Esophagus squamous epithelium (tissue), 5 donors: ENCODE measurements at places on chromosomes 4 and X. TPM values are rescaled to one million over a fixed set of nuclear protein-coding genes. Genes with fewer than 3 reads are reported as not detected.

DNA sequence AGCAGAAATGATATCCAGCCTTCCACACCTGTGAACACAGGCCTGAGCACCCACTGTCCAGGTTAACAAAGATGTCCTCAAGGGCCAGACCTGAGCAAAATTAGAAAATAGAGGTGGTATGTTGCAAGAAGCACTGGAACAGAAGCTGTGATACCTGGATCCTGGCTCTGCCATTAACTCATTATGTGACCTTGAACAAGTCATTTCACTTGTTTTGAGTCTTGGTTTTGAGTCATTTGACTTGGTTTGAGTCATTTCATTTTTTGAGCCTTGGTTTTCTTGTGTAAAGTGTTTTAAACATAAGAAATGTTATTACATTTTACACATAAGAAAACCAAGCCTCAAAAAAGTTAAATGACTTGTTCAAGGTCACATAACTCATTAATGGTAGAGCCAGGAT lies 2.9 kb upstream of the NWD2 start:
- H3K4me1 ChIP-seq = peaks cover 4% of the 10 kb centered on the region
- no peak overlapping the region for H3K4me3 ChIP-seq
- no peak overlapping the region for H3K27ac ChIP-seq
- peaks cover 12% of the 10 kb centered on the region for H3K27me3 ChIP-seq
- no peaks in the 10 kb centered on the region for H3K36me3 ChIP-seq
- DNase-seq = no peak

GRCh38 chr4:82430964-82431745 lies 765 bp downstream of the ENOPH1 start:
- H3K36me3 ChIP-seq = peaks cover 27% of the 10 kb centered on the region
- H3K4me1 ChIP-seq = peaks cover 6% of the 10 kb centered on the region
- H3K27ac ChIP-seq = peak overlapping the region; percentile 100
- H3K4me3 ChIP-seq = peak overlapping the region; percentile 87
- peak; percentile 52 for DNase-seq
- H3K27me3 ChIP-seq = no peaks in the 10 kb centered on the region

VSIG1 gene
- total RNA-seq = not detected

GRCh38 chr4:93199492-93199891 lies 629.1 kb upstream of the ATOH1 start:
- no peaks in the 10 kb centered on the region for H3K27me3 ChIP-seq
- H3K36me3 ChIP-seq = no peaks in the 10 kb centered on the region
- H3K27ac ChIP-seq = no peak overlapping the region

GRCh38 chr4:72318421-72319170 lies 250.4 kb downstream of the ADAMTS3 start:
- H3K36me3 ChIP-seq = no peaks in the 10 kb centered on the region
- H3K4me1 ChIP-seq = peaks cover 12% of the 10 kb centered on the region
- DNase-seq = no peak
- H3K27ac ChIP-seq = peak overlapping the region; percentile 14

DNA sequence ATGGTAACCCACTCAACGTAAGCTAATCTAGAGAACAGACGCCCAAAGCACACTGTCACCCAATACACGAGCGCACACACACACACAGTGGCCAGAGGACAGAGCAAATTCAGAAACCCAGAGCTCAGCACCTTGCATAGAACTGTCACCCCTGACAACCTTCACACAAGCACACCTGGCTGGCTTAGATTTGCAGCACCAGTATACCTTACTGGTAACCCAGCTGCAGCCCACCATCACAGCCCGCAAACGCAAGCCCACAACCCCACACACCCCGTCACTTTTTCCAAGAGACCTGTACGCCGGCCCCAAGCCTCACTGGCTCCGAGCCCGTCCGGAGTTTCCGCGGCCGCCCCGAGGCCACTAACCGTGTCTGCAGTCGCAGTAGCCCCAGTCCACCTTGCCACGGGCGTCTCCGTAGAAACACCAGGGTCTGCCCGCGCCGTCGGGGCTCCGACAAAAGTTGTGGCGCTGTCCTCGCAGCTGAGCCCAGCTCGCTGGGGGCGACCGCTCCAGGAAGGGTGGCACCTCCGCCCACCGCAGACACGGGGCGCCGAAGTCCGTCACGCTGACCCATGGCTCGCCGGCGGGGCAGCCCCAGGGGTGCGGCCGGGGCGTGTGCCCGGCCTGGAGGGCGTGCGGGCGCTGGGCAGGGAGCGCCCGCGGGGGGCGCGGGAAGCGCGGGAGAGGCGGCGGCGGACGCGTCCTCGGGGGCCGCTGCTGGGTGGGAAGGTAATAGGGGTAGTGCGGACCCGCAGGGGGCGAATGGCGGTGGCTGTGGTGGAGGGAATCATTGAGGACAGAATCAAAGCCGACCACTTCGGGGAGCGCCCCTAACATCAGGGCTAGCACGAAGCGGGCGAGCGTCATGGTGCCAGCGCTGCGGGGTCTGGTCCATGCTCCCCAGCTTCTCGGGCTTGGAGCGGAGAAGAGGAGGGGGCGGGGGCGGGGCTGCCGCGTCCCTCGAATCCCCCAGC lies 664 bp downstream of the PRSS12 start:
- peaks cover 44% of the 10 kb centered on the region for H3K4me1 ChIP-seq
- no peaks in the 10 kb centered on the region for H3K36me3 ChIP-seq
- H3K4me3 ChIP-seq = peak overlapping the region; percentile 50
- peaks cover 7% of the 10 kb centered on the region for H3K27me3 ChIP-seq
- H3K27ac ChIP-seq = peak overlapping the region; percentile 50
- no peak for DNase-seq

TMEM150C gene
- 3.8 TPM for total RNA-seq

HSPA4L gene
- total RNA-seq = 19.8 TPM

SOD3 gene
- total RNA-seq = 5.0 TPM

DNA sequence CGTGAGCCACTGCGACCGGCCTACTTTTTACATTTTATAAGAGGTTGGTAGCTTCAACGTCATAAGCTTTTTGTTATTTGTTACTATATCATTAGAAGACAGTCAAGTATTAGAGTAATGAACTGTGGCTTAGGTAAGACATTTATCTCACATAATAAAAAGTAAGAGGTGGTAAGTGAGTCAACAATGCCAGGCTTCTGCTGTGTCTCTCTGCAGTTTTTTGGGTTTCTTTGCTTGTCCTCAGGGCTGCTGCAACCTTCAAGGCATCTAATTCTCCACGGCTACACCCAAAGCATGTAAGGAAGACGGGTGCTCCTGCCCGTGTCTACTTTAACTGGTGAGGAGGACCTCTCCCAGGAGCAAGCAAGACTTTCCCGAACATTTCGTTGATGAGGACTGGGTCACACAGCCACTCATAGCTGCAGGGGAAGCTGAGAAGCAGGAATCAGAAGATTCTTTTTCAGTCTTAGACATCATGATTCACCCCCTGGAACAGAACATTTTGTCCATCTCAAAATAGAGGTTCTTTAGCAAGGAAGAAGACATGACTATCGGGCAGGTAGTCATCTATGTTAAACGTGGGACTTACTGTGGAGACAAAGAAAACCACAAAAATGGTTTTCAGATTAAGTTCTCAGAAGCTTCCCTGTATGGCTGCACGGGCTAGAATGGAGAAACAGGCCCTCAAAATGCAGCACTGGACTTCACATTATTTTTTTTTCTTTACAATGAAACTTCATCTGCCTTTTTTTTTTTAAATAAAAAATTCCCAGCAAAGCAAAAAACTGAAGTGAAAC lies 13.0 kb upstream of the RHOH start:
- no peaks in the 10 kb centered on the region for H3K36me3 ChIP-seq
- no peaks in the 10 kb centered on the region for H3K27me3 ChIP-seq
- H3K4me3 ChIP-seq = no peak overlapping the region
- DNase-seq = no peak
- H3K4me1 ChIP-seq = no peaks in the 10 kb centered on the region
- H3K27ac ChIP-seq = no peak overlapping the region

DNA sequence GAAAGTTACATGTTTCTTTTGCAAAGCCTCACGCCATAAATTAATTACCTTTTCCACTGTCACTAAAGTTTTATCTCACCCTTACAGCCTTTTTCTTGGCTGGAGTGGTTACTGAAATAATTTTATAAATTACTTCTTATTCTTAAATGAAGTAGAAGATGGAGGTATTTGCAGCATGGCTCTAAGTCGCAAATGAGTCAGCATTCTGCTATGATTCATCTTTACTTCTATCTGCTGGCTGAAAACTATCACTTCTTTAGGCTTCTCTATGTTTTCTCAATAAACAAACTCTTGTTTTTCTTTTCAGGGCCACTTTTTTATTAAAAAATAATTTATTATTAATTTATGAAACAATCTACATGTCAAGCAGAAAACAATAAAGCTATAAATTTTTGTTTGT lies 210.2 kb upstream of the GYPA start:
- no peak overlapping the region for H3K4me3 ChIP-seq
- H3K27ac ChIP-seq = no peak overlapping the region
- no peaks in the 10 kb centered on the region for H3K27me3 ChIP-seq
- H3K4me1 ChIP-seq = peaks cover 7% of the 10 kb centered on the region
- no peak for DNase-seq
